HEK293T (cell line): ENCODE measurements at places on chromosomes 3 and 15.

DNA sequence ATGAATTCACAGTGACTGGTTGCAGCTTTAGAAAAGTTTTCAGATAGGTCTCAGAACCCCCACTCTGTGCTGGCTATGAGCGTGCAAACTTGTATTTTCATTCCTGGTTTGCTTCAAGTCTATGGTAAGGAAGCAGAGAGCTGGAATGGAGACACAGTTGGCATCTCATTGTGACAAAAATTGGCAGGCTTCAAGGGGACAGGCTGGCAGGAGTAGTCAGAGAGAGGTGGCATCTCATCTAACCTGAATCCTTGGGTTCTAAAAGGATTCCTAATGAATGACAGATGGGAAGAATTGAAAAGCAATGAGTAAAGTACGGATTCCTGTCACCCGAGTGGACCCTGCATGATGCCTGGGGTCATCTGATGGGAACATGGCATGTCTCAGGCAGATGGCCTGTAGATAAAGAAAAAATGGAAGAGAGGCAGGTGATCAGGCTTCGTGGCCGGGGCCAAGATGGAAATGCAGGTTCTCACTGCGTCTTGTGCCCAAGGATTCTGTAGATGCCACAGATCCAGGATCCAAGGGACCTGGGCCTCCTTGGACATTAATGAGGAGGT lies 89.4 kb upstream of the ABHD17C start:
- DNase-seq = no peak

- DNase-seq = no peak
Observed at GRCh38 chr3:155958676-155959075, 88.2 kb downstream of the GMPS start.

- DNase-seq = no peak
Observed at GRCh38 chr15:87623832-87624231, 632.7 kb downstream of the NTRK3 start.

- no peak for DNase-seq
Observed at GRCh38 chr3:18228060-18228459, 197.1 kb downstream of the SATB1 start.

DNA sequence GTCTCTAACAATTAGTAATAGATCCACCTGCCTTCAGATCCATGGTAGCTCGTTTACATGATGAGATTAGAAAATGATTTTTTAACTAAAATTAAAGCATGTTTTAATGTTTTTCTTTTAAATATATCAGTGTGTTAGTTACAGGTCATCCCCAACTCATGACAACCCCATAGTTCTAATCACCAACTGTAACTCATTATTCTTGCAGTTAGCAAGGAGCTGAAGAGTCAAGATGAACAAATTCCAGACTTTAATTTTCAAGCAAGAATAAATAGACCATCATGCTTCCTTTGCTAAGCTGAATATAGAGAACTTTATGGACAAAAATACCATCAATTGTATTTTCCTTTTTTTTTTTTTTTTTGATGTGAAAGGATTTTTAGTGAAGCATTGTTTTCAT lies 101.1 kb downstream of the TOP2B start:
- no peak for DNase-seq

DNA sequence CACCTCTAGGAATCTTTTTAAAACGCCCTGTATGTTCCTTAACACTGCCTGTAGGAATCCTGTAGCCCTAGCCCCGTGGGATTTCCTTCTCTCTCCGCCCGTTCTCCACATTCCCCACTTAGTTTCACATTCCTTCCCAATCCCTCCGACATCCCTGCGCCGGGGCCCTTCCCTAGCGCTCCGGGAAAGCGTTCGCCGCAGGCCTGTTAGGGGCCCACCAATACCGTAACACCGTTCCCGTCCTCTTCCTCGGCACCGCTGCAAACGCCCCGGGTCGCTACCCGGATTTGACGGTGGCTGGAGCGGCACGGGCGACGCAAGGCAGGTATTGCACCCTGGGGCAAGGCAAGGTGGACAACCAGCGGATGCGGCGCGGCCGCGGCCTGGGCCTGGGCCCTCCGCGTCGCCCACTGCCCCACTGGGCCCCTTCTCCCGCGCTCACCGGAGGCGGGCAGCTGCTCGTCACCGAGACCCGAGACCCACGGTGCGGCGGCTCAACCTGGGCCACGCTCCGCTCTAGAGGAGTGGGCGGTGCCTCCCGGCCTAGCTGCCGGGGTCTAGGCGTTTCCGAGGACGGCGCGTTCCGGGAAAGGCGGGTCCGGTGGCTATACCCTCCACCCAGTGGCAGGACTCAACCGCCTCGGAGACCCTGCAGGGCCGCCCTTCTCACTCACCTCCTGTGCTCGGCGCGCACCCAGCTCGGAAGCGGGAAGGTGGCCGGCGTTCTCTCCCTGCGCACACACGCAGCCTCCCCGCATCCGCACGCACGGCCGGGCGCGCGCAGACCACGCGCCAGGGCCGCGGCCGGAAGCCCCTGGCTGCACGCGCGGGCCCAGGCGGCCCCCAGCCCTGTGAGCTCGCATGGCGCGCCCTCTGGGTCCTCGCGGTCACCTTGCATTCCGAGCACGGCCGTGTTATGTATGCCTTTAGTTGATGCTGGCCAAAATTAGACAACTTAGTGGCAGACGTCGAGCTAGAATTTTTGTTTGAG lies at the start of gene B3GALNT1:
Gene B3GALNT1 (minus strand): TSS at position 789 of the 991 bp plus-strand sequence. CDS start 18,595 bp downstream, outside the sequence.
- no peak for DNase-seq

DNA sequence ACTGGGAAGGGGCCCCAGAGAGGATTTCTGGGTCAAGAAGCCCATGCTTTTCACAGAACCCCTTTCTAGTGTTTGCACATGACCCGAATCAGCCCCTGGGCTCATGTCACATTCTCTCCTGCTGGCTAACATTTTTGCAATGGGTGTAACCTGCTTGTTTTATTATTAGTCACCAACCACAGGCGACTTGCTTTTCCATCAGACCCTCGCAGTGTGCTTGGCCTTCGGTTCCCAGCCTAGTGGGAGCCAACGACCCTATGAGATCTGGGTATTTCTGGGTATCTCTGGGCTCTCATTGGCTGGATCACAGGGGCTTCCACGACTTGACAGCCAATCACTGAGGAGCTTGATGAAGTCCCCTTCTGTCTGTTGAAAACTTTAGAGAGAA lies 11.0 kb upstream of the FBLN2 start:
- DNase-seq = no peak

GRCh38 chr15:48395521-48396011 lies 64.3 kb downstream of the DUT start:
- DNase-seq = no peak

DNA sequence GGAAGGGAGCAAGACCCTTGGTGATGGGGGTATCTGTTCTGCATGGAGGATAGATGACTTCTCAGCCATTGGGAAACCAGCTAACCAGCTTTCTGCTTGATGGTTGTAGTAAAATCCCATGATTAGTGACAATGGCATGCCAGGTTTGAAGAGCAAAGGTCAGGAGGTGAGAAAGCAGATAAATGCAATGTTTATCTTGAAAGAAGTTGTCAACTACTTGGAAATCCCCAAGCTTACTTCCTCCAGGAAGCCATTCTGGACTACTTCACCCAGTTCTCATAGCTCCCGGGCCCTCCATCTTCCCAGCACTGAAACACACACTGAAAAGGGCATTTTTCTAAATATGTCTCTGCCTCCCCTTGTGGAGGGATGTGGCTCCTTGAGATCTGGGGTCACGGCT lies 51.3 kb downstream of the SMAD3 start:
- no peak for DNase-seq

- DNase-seq = no peak
Observed at GRCh38 chr3:56557831-56558170, 826 bp downstream of the CCDC66 start.

DNA sequence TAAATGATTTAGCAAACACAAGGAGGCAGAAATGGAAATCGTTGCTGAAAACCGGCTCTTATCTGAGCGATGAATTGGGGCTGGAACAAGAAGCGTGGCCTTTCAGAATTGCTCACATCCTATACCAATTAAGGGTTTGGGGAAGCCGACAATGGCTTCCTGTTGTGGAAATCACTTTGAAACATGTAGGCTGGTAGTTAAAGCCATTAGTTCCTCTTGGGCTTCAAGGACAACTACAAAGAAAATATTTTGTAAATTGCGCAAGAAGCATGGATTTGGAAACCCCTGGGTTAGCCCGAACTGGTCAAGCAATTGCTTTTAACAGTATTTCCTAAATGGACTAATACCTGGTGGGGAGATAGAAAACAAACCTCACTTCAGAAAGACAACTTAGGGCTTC lies 182.4 kb downstream of the ADAMTS9 start:
- DNase-seq = no peak

GRCh38 chr15:34490417-34491193 lies 53.0 kb upstream of the GOLGA8A start:
- no peak for DNase-seq

GRCh38 chr3:117611211-117611610 lies 901.6 kb downstream of the TUSC7 start:
- no peak for DNase-seq

DNA sequence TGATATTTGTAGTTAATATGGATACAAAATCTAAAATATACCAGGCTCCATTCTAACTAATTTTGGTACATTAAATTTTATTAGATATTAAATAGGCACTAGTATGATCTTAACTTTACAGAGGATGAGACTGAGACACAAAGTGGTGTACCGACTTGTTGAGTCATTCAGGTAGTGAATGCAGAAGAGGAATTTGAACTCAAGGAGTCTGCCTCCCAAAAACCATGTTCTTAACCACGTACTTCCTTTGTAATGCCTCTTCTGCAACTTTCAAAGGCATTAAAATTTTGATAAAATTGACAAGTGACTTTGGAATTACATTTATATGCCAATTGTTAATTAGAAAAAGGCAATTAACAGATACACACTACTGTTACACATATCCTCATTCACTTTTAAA lies 61.8 kb downstream of the ZBBX start:
- DNase-seq = no peak

DNA sequence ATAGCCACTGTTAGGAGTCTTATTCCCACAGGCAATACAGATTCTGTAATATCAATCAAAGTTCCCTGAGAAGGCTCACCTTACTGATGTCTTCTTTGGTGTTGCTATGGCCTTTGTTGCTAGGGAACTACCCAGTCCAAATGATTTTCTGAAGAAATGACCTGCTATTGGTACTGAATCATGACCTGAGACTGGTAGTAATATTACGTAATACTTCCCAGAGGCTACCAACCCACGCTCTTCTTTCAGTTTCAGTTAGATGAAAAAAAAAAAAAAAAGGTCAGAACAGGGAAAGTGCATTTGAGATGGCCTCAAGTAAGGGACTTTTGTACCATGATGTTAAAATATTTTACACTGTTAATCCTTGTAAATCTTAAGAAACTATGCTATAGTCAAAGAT lies 1092.5 kb upstream of the EPHA6 start:
- no peak for DNase-seq

DNA sequence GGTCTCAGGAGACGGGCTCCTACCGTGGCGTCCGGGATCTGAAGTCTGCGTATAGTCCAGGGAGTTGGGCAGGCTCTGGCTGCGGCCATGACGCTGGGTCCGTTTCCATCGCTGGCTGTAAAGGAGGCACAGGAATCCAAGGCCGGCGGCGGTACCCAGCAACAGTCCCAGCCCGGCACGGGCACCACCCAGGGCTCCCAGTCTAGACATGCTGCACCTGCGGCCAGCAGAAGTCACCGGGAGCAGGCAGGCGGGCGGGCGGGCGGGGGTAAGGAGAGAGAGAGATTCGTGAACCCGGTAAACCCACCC lies 526 bp downstream of the RMDN3 start:
- DNase-seq = no peak

DNA sequence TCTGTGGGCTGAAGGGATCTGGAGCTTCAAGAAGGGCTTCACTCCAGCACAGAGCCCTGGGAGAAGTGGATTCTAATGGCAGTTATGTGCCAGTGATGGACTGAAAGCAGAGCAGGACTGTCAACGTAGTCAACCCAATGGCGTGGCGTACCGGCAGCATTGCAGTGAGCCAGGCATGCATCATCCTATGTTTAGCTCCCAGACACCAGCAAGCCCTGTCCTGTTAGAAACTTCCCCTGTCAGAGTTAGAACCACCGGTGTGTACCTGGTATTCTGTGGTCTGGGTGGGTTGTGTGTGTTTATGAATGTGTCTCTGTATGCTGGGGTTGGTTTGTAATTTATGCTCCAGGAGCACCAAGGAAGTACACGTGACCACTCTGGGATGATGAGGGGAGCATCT lies 86.3 kb downstream of the CLSTN2 start:
- DNase-seq = no peak

DNA sequence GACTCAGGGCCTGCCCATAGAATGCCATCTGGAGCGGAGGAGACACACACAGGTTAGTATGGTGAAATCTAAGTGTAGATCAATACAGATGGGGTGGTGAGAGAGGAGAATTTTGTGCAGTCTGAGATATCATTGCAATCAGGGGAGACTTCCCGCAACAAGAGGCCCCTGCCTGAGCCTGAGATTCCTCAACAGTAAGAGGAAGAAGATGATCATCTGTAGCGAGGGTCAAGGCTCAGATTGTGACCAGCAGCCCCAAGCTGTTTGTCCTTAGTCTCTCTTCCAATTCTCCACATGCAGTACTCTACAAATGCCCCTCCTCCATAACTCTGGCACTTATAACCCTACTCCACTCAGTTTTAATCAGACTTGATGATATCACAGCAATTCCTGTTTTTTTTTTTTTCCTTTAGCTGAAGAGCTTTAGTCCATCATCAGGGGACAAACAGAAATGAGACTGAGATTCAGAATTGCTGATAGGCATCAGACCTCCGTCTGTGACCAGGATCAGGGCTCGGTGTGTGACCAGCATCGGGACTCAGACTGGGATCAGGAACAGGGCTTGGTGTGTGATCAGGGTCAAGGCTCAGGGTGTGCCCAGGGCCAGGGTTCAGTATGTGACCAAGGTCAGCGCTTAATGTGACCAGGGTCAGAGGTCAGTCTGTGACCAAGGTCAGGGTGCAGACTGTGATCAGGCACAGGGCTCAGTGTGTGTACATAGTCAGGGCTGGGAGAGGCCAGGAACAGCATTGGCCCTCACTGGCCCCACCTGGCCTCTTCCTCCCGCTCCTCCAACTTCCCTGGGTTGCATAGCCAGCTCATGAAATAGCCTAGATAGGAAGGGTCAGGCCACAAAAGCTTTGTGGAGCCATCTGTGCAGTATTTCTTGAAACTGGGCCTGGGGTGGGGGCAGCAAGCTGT lies 14.1 kb downstream of the LOXL1 start:
- DNase-seq = no peak

- no peak for DNase-seq
Observed at GRCh38 chr3:14199641-14200040, 21.0 kb downstream of the LSM3 start.

- no peak for DNase-seq
Observed at GRCh38 chr3:170425491-170426239, 7.0 kb downstream of the CLDN11 start.

GRCh38 chr3:113747283-113748046 lies 630 bp downstream of the ATP6V1A start:
- DNase-seq = peak; percentile 7

- DNase-seq = no peak
Observed at GRCh38 chr15:70345251-70346019, 247.7 kb upstream of the TLE3 start.

GRCh38 chr3:160287666-160288065 lies 62.4 kb downstream of the C3orf80 start:
- DNase-seq = no peak

GRCh38 chr3:161559177-161559998 lies 62.8 kb downstream of the OTOL1 start:
- DNase-seq = peak; percentile 44
